Endothelial cell (in vitro differentiated cells): ENCODE measurements at places on chromosomes 7 and 10.

- no peak overlapping the region for H3K4me3 ChIP-seq
- no peak for DNase-seq
- no peaks in the 10 kb centered on the region for H3K36me3 ChIP-seq
- no peaks in the 10 kb centered on the region for H3K27me3 ChIP-seq
These were observed 795.5 kb downstream of the TNS3 start for GRCh38 chr7:46786221-46786954.

DNA sequence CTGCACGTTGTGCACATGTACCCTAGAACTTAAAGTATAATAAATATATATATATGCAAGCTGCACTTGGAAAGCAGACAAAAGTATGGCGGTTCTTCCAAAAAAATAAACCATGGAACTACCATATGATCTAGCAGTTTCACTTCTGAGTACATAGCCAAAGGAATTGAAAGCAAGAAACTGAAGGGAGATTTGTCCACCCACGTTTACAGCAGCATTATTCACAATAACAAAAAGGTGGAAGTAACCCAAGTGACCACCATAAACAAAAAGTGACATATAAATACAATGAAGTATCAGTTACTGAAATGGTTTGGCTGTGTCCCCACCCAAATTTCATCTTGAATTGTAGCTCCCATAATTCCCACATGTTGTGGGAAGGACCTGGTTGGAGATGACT lies 525.3 kb upstream of the CELF2 start:
- no peak overlapping the region for H3K27ac ChIP-seq
- no peaks in the 10 kb centered on the region for H3K27me3 ChIP-seq
- H3K4me1 ChIP-seq: no peaks in the 10 kb centered on the region
- H3K36me3 ChIP-seq: no peaks in the 10 kb centered on the region

DNA sequence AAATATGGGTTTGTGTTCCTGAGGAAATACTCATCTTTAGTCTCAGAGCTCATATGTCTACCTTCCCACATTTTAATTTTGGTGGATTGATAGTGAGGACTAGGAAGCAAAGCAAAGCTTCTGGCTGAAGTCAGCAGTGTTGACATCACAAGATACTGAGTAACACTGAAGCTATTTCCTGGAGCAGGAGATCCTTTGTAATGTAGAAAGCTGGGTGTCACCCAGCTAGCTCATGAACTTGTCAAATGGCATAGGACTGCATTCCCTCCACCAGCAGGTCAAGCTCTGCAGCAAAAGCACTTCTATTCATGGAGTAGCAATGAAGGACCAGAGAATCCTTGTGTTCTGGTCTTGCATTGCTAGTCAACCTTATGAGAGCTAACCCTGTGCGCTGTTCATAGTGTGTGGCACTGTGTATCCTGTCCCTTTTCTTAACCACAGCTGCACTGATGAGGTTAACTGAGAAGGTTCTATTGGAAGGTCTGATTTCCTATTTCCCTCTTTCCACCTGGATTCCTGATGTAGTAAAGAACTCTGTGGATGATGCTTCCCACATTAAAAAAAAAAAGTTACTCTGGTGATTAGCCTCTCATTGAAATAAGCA lies 94.8 kb upstream of the ZNF804B start:
- H3K27me3 ChIP-seq: no peaks in the 10 kb centered on the region
- peak overlapping the region; percentile 50 for H3K27ac ChIP-seq
- no peak overlapping the region for H3K4me3 ChIP-seq
- DNase-seq: no peak
- H3K36me3 ChIP-seq: no peaks in the 10 kb centered on the region

GRCh38 chr7:129212126-129212525 lies 12.7 kb upstream of the AHCYL2 start:
- H3K4me1 ChIP-seq: no peaks in the 10 kb centered on the region
- no peak for DNase-seq
- H3K36me3 ChIP-seq: peaks cover 24% of the 10 kb centered on the region
- no peak overlapping the region for H3K27ac ChIP-seq

DNA sequence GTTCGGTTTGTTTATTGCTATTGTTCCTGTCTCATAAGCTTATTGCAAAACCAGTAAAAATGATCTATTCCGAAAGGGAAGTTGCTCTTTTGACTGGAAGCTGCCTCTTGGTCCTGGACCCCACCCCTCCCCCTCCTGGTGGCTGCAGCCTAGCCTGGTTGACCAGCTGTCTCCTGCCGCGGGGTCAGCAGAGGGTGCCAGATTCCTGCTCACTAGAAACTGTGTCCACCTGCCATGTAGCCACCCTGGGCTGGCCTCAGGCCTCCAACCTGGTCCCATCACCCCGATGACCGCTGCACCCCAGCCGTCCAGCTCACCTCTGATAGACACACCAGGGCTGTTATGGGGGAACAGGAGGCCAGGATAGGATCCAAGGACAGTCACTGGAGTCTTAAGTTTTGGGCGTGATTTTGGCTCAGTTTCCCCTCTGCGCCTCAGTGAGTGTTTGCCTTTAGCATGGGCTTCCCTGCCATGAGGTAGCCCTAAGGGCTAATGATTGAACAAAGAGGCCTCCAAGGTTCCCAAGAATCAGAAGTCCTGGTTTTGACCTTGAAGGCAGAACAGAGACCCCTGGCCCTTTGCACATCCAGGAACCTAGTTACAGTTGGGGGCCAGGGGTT lies 32.9 kb upstream of the SLF2 start:
- DNase-seq: peak; percentile 46
- H3K36me3 ChIP-seq: no peaks in the 10 kb centered on the region
- H3K27me3 ChIP-seq: no peaks in the 10 kb centered on the region
- no peak overlapping the region for H3K27ac ChIP-seq
- H3K4me3 ChIP-seq: no peak overlapping the region

DNA sequence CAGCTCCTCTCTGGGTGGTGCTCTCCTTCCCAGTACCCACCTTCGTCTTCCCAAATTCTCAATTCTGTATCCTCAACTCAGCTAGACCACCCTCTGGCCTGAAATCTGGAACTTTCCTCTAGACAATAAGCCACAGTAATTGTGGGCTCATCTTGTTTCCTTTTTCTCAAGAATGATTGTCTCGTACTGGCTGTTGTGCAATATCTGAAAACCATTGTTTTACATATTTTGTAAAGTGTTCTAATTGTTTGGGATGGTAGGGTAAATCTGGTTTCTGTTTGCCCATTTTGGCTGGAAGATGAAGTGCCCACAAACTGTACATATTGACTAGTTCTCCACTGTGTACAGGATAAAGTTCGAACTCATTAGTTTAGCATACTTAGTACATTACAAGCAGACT lies 11.3 kb upstream of the NOBOX start:
- H3K27me3 ChIP-seq: peaks cover 2% of the 10 kb centered on the region
- no peak for DNase-seq
- no peaks in the 10 kb centered on the region for H3K4me1 ChIP-seq
- peaks cover 3% of the 10 kb centered on the region for H3K36me3 ChIP-seq

DNA sequence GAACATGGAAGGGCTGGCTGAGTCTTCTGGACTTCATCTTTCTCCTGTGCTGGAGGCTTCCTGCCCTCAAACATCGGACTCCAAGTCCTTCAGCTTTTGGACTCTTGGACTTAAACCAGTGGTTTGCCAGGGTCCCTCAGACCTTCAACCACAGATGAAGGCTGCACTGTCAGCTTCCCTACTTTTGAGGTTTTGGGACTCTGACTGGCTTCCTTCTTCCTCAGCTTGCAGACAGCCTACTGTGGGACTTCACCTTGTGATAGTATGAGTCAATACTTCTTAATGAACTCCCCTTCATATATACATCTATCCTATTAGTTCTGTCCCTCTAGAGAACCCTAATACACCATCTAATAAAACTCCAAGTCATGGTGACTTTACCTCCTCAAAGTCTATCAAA lies 4.0 kb upstream of the CLEC5A start:
- no peaks in the 10 kb centered on the region for H3K27me3 ChIP-seq
- H3K36me3 ChIP-seq: no peaks in the 10 kb centered on the region
- DNase-seq: no peak
- H3K4me3 ChIP-seq: no peak overlapping the region
- H3K27ac ChIP-seq: no peak overlapping the region

DNA sequence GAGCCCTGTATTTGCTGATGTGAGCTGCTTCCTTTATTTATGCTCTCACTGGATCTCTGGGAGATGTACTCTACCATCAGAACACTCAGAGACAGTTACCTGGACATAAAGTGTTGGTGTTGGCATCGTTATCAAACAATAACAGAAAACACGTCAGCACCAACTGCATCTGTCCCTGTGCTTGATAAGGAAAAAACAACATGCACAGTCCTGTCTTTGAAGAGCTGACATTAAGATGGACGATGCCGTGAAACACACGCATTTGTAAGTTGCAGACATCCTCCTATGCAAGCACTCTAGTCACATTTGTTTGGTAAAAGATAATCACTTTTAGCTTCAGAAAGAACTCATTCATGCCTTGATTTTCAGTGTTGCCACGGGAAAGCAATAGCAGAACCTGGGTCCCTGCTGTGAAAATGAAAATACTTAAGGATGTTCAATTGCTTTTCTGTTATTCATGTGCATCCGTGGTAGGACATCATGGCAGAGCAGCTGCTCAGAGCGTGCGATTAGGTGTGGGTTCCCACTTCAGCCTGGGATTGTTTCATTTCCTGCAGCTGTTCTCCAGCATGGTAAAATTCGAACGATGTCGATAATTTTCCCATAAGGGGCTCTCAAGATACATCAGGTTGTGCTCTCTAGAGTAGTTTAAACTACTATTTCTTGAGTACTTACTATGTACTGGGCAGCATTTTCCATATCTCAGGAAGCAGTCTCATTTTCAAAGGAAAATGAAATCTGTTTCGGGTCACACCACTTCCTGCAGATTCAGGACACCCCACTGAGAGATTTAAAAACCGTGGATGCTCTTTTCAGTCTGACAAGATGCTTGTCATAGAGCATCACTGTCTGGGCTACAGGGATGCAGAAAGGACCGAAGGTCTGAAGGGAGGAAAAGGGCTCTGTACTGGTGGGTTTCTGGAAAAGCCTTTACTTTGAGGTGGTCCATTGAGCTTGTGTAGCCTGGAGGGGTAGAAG lies 248.7 kb downstream of the CAMK1D start:
- no peak for DNase-seq
- H3K4me3 ChIP-seq: no peak overlapping the region
- H3K36me3 ChIP-seq: no peaks in the 10 kb centered on the region
- peaks cover 4% of the 10 kb centered on the region for H3K27me3 ChIP-seq
- H3K4me1 ChIP-seq: no peaks in the 10 kb centered on the region
- no peak overlapping the region for H3K27ac ChIP-seq

GRCh38 chr10:36110097-36110496 lies 468.0 kb upstream of the FZD8 start:
- no peaks in the 10 kb centered on the region for H3K27me3 ChIP-seq
- no peak for DNase-seq
- no peaks in the 10 kb centered on the region for H3K4me1 ChIP-seq

- H3K27ac ChIP-seq: no peak overlapping the region
- H3K4me3 ChIP-seq: no peak overlapping the region
- H3K36me3 ChIP-seq: no peaks in the 10 kb centered on the region
- H3K4me1 ChIP-seq: no peaks in the 10 kb centered on the region
These were observed 41.1 kb downstream of the PTPRZ1 start for GRCh38 chr7:121913947-121914675.

GRCh38 chr10:1171586-1171985 lies 115.4 kb downstream of the WDR37 start:
- peaks cover 8% of the 10 kb centered on the region for H3K27me3 ChIP-seq
- DNase-seq: no peak
- H3K4me3 ChIP-seq: no peak overlapping the region
- peaks cover 4% of the 10 kb centered on the region for H3K36me3 ChIP-seq

GRCh38 chr10:64733980-64734379 lies 1212.8 kb downstream of the REEP3 start:
- no peak overlapping the region for H3K4me3 ChIP-seq
- peaks cover 3% of the 10 kb centered on the region for H3K27me3 ChIP-seq
- H3K27ac ChIP-seq: no peak overlapping the region
- H3K36me3 ChIP-seq: no peaks in the 10 kb centered on the region
- peak; percentile 25 for DNase-seq
- H3K4me1 ChIP-seq: peaks cover 8% of the 10 kb centered on the region

GRCh38 chr10:132988988-132989387 lies 46.6 kb upstream of the CFAP46 start:
- no peaks in the 10 kb centered on the region for H3K36me3 ChIP-seq
- no peak overlapping the region for H3K27ac ChIP-seq
- DNase-seq: no peak
- H3K4me3 ChIP-seq: no peak overlapping the region
- H3K4me1 ChIP-seq: no peaks in the 10 kb centered on the region

DNA sequence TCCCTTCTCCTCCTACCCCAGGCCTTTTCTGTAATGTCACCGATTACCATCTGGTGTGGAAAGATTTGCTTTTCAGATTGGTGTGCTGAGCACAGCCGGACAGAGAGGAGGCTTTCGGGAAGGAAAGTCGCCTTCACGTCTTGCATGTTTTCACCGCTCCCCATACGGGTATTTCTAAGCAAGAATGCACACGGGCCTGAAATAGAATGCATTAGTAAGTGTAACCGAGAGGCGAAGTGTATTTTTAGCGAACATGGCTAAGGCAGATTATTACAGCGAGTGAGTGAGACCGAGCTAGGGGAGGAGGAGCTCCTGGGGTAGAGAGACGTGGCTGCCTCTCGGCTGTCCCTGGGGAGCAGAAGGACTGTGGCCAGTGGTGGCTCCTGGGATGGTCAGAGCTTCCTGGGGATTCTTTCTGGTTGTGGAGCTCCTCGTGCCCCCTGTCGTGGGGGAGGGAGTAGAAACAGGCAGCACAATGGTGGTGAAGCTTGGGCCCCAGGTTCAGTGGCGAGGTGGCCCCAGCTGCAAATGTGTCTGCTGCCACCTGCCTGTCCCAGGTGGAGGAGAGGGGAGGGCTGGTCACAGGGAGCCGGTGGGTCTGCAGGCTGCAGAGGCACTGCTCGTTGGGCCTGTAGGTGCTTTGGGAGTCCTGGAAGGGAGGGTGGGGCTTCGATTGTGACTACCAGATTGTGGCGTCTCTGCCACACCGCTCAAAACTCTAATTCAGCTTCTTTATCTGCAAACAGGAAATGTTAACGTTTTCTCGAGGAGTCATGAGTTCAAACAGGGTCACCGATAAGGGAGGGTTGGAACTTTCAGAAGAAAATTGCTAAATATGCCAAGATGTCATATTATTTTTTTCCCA lies 135.8 kb downstream of the CAMK1D start:
- H3K27ac ChIP-seq: no peak overlapping the region
- peaks cover 3% of the 10 kb centered on the region for H3K27me3 ChIP-seq
- no peak for DNase-seq
- peaks cover 5% of the 10 kb centered on the region for H3K4me1 ChIP-seq
- no peak overlapping the region for H3K4me3 ChIP-seq
- H3K36me3 ChIP-seq: no peaks in the 10 kb centered on the region
